ENCODE measurements at places on chromosomes 4 and X. TPM values are rescaled to one million over a fixed set of nuclear protein-coding genes. Genes with fewer than 3 reads are reported as not detected.

FRG1 gene
- polyA plus RNA-seq = 28.0 TPM

ALPK1 gene
- polyA plus RNA-seq = 4.2 TPM

BEX1 gene
- 0.14 TPM for polyA plus RNA-seq

HSFX1 gene
- polyA plus RNA-seq = 0.51 TPM

ADAM29 gene
- not detected for polyA plus RNA-seq

TLR6 gene
- 0.21 TPM for polyA plus RNA-seq

Data from esophagus (tissue), 2 donors.